Activated naive CD4-positive, alpha-beta T cell (primary cell): ENCODE measurements at places on chromosomes 5 and 9.
A peak's percentile ranks its signal among the peaks of the same experiment; 100 is the strongest.

GRCh38 chr5:147466360-147466980 is 43.4 kb downstream of the DPYSL3 start:
- no peak for DNase-seq

DNA sequence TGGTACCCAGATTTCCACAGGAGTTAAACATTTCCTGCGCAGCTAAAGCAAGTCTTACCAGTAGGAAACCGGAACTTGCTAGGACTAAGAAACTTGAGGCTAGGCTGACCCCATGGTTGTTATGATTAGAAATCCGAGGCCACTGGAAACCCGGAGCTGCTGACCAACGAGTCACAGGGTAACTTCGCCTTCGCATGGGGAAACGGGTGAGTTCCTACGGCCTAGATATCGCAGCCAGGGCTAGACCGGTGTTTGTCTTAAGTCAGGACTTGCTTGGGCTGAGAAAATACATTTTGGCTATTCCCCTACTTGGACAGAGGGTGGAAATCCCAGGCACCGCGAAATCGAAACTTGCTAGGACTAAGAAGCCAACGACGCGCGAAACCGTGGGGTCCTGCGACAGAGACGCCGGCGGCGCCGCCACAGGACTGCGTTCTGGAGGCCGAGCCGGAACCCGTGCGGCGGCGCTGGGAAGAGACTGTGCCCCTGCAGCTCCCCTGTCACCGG is 1.6 kb upstream of the ANXA2R start:
- peak; percentile 60 for DNase-seq

GRCh38 chr9:137311171-137311985 is 9.3 kb upstream of the NRARP start:
- DNase-seq: no peak

- DNase-seq: no peak
Observed at GRCh38 chr5:150131978-150132694, 23.5 kb downstream of the PDGFRB start.

- DNase-seq: no peak
Observed at GRCh38 chr9:81902626-81903025, 25.6 kb upstream of the SPATA31D4 start.

- no peak for DNase-seq
Observed at GRCh38 chr5:159049844-159050315, 49.8 kb downstream of the EBF1 start.
